ENCODE measurements at places on chromosomes 3 and 15.

DNA sequence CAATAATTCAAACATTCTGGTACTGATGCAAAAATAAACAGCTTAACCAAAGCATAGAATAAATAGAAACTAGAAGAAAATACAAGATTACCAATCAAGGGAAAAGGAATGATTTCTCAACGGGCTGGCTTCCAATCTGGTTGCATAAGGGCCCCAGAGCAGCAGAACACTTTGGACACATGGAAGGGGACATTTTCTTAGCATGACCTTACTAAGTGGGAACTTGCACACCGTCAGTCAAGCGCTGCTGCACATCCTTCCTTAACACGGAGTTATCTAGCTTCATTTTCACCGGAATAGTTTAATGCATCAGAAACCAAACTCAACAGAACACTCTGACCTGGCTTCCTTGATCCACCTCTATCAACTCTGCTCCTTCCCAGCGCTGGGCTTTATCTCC is 388.5 kb downstream of the VPS13C start:
- DNase-seq: no peak

DNA sequence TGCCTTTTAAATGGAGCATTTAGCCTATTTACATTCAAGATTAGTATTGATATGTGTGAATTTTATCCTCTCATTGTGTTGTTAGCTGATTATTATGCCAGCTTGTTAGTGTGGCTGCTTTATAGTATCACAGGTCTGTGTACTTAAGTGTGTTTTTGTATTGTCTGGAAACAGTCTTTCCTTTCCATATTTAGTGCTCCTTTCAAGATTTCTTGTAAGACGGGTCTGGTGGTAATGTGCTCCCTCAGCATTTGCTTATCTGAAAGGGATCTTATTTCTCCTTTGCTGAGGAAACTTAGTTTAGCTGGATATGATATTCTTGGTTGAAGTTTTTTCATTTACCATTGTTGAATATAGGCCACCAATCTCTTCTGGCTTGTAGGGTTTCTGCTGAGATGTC is 549.0 kb downstream of the EPHA3 start:
- DNase-seq: no peak

DNA sequence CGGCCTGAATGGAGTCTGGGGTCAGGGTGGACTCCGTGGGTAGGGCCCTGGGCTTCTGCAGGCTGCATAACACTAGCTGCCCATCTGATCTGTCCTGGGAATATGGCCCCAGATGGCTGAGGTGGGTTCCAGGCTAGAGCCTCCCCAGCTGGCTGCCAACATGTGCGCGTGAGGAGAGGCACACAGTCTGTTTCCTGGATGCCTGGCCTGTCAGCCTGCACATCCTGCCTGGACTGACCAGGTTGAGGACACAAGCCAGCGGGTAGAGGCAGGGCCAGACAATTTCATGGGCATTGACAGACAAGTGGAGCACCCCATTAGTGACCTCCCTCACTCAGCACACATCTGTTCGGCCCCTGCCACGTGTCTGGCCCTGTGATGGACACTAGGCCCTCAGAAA is 29.8 kb upstream of the RPL29 start:
- no peak for DNase-seq

GRCh38 chr3:160477750-160478149 is 28.2 kb upstream of the TRIM59 start:
- DNase-seq: no peak

DNA sequence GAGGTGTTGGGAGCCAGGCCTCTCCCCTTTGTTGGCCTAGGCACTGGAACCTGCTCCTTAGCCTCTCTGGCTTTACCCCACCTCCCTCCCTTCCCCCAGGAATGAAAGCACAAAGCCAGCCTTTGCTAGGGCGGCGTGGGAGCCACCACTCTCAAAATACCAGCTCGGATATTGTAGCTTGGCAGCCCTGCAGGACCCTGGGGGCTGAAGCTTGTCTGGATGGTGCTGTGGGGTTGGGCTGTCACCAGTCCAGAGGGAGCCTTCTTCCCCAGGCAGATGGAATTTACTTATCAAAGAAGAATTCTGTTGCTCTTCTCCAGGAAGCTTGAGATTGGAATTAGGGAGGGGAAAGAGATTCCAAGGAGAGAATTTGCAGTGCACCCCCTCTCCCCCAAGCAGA is 14.9 kb upstream of the GRM2 start:
- no peak for DNase-seq
